Stimulated activated CD4-positive, alpha-beta T cell treated with anti-CD3 and anti-CD28 coated beads, Interleukin-12 subunit alpha, Interleukin-12 subunit beta, amount 100 ng/mL, for 48 hours (primary cell): ENCODE measurements at places on chromosomes 1 and 21.

DNA sequence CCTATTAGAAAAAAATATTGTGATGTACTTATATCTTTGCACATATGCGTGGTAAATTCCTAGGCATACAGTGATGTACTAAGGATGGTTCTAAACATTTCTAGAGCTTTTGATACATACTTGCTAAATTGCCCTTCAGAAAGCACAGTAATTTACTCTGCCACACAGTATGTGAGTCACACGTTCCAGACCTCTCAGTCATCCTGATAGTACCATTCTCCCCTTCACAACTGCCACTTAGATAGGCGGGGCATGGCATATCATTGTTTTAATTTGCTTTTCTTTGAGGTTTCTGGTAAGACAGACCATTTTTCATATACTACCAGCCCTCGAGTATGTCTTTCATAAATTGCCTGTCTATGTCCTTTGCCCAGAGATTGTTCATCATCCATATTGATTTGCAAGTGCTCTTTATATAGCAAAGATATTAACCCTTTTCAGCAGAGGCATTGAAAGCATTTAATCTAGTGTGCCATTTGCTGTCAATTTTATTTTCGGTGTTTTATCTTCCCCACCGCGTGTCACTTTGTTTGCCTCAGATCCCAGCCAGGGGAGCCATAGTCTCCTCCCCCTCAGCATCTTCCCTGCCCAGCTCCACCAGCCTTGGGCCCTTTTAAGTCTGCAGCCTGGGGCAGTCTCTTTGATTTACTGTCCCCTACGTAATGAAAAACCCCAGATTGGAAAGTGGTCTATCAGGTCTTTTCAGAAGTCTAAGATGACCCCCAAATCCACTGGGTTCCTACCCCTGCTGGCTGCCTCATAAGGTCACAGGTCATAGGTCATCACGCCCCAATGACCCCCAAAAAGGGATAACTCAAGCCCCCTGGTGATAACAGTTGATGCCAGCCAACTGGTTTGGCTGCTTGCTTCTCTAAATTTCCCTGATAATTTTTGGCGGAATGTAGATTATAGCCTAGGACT, 11.8 kb upstream of the PAX7 start:
- no peak for DNase-seq

DNA sequence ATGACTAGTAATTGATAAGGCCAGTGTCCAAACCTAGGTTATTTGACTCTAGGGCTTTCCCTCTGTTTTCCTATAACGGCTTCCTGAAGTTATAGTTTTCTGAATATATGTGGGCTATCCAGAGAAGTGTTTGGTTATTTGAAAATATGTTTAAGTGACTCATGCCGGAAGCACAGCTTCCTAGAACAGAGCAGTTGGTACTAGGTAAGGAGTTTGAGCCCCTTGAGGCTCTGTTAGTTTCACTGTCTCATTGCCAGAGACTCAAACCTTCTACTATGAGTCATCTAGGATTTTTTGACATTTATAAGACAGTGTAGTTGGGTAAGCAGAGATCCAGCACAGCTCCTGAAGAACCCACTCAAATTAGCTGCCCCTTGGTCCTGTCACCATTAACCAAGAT, 27.1 kb upstream of the LEPR start:
- peak; percentile 20 for DNase-seq

DNA sequence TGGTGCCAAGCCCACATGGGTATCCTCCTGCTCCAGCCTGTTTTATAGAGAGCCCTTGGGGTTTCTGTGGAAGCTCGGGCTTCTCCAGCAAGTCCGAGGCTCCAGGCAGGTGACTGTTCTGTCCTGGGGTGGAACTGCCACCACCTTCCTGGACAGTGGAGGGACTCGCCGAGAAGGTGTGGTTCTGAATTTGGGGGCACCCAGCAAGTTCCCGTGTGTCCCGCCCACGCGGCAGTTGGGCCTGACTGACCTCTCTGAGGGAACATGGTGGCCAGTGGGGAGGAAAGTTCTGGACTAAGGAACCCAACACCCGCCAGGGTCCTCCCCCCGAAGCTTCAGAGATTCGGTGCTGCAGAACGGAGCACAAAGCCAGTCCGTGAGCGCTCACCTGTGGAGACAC, 158.1 kb upstream of the C1orf174 start:
- no peak for DNase-seq

DNA sequence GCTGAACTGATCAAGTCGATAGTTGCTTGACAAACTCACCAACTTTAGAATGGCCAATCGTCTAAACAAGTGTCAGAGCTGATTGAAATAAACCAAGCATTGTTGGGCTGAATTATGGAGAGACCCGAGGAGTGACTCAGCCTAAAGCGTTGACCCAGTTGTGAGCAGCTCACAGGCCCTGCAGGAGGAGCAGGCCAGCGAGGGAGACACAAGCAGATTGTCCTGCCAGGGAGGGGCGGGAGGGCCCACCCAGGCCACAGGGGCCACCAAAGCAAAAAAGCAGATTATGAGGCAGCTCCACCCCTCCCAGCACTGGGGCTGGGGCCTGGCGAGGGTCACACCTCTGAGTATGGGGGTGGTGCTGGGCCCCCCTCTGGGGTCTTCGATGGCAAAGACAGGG, 10.1 kb upstream of the MATN1 start:
- no peak for DNase-seq

GRCh38 chr1:101588677-101589076, 351.9 kb downstream of the S1PR1 start:
- DNase-seq = no peak

- no peak for DNase-seq
These were observed 30.9 kb downstream of the TNFSF4 start for GRCh38 chr1:173176246-173176645.

DNA sequence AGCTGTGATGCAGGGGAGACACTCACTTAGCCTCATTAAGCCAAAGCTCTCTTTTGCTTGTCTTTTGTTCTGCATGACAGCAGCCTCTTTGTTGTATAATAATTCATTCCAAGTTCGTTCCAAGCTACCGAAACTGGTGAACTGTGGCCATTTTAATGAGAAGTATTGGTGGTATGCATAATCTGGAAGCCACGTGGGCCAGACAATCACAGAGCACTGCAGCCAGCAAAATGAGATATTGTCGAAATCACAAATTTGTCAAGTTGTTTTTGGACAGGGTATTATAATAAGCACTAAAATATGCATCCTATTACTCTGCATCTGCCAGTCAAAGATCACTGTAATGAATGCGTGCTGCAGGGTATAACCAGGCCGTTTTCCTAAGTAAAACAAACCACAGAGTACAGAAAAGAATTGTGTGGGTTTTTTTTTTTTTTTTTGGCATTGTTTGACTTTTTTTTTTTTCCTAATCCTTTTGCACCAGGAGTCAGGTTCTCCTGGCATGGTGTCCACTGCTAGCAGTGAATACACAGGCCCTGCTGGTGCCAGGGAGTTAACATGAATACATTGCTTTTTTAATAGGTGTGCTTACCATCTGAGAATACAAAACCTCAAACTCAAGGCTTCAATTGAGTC, 423.9 kb downstream of the PTBP2 start:
- no peak for DNase-seq

GRCh38 chr1:233066087-233066486, 115.7 kb downstream of the NTPCR start:
- DNase-seq = no peak

- no peak for DNase-seq
These were observed 166.5 kb downstream of the LMO4 start for GRCh38 chr1:87495147-87495546.

- DNase-seq = no peak
These were observed 598.3 kb upstream of the CAMK1G start for GRCh38 chr1:208985231-208985630.

GRCh38 chr1:180256341-180257027, 26.4 kb downstream of the LHX4 start:
- DNase-seq = no peak

- peak; percentile 44 for DNase-seq
These were observed 669 bp downstream of the XPR1 start for GRCh38 chr1:180632326-180633056.

GRCh38 chr1:162676087-162676486, 43.8 kb downstream of the DDR2 start:
- DNase-seq = no peak
